Naive thymus-derived CD8-positive, alpha-beta T cell (primary cell): ENCODE measurements at places on chromosomes 5 and 9.

GRCh38 chr9:112341730-112342129, 8.3 kb upstream of the PTBP3 start:
- no peak for DNase-seq

DNA sequence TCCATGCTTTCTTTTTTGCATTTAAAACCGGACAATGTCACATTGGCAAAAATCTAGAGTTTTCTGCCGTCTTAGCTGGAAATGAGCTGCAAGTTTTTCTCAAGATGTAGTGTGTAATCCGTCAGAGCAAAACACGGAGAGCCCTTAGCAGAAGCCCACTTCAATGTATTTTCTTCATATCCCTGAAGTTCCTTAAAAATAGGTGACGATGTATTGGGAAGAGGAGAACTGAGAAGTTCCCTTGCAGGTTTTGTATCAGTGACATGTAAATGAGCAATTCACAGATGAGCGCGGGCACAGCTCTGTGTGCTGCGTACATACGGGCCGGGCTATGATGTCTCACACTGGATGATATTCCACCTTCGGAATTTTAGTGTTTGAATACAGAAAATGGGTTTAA, 14.8 kb upstream of the CLPTM1L start:
- no peak for DNase-seq

DNA sequence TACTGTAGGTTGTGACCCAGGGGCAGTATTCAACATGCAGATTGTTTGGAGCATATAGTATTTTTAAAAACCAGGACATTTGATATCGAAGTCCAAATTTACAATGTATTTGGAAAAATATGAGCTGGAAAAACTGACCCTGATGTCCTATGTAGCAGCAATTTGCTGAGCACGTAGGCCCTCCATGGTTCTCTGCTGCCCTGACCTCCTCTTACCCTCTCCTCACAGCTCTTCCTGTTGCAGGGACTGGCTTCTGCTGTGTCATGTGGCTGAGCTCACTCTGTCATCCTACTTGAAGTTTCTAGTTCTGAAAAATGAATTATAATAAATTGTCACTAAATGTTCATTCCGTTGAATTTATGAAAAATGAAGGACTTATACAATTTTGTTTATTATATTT, 4.1 kb upstream of the ASPN start:
- DNase-seq, result no peak

- DNase-seq, result no peak
Observed at GRCh38 chr5:149999866-150000255, 593 bp downstream of the TIGD6 start.

GRCh38 chr5:170491479-170491878, 12.3 kb upstream of the KCNIP1 start:
- DNase-seq, result no peak

DNA sequence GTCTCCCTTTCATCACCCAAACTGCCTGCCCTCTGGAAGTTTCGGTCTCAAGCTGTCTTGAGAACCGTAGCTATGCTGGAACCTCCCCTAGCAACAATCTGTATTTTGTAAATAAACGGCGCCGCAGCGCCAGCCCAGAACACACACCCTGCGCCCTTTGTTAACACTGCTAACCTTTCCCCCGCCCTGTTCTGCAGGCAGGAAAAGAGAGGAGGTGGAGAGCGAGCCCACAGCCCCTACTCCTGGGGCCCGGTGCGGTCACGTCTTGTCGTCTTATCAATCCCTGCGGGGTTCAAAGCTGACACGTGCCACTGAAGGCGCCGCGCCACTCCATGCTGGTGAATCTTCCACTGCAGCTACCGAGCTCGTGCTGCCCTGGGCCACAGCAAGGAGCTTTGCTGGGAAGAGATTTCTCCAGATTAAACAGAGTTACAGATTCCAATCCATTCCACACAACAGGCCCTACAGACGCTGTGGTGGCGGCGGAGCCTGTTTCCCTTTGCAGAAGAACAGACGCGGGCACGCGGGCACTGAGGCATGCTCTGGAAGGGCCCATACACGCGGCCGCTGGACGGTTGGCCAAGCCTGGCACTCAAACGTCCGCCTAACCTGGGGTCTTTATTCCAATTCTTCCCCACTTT, 25.3 kb downstream of the ZDHHC11B start:
- no peak for DNase-seq

DNA sequence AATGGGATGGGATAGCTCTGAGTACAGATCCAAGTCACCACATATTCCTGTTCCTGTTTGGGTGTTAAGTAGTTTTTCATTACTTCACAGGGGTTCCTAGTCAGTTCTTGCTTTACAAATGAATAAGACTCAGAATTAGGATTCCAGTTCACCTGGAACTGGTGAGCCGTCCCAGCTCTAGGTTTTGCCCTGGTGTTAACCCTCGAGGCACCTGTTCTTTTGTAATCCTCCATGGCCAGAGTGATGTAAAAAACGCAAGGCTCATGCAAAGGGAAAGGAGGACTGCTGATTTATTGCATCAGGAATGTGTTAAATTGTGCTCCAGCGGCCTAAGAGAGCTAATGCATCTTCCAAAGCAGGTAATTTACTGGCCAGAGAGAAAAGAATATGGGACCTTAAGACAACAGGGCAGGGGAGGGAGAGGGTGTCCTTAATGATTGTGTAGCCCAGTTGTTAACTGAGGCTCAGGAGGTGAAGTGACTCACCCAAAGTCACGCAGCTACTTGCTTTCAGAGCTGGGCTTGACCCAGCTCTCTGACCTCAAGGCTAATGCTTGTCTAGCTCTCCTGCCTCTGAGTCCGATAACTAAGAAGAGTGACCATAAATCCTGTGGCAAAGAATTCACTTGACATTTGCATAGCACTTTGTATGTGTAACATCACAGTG, 70.5 kb downstream of the DMRT2 start:
- DNase-seq, result no peak

GRCh38 chr5:102713682-102714231, 41.3 kb upstream of the PAM start:
- DNase-seq, result no peak

GRCh38 chr9:103991698-103992097, 102.4 kb upstream of the SMC2 start:
- no peak for DNase-seq

GRCh38 chr9:121721058-121721350, 69.6 kb downstream of the DAB2IP start:
- DNase-seq, result no peak

DNA sequence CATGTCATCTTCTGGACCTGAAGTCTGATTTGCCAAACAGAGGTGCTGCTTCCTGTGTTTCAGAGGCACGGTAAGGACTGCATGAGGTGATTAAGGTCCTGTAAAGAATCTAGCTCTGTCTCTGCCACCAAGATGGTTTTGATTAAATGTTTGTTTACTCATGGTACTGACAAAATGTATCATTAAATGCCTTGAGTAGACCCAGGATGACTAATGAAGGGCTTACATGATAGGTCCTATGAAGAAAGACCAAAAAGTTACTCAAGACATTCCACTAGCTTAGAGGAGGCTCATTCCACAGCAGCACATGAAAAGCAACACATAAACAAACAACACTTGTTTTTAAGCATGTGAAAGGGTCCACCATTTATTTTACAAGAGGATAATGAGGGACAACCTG, 100.9 kb downstream of the BOD1 start:
- no peak for DNase-seq

- DNase-seq, result no peak
Observed at GRCh38 chr5:71631070-71631469, 43.9 kb downstream of the MCCC2 start.

DNA sequence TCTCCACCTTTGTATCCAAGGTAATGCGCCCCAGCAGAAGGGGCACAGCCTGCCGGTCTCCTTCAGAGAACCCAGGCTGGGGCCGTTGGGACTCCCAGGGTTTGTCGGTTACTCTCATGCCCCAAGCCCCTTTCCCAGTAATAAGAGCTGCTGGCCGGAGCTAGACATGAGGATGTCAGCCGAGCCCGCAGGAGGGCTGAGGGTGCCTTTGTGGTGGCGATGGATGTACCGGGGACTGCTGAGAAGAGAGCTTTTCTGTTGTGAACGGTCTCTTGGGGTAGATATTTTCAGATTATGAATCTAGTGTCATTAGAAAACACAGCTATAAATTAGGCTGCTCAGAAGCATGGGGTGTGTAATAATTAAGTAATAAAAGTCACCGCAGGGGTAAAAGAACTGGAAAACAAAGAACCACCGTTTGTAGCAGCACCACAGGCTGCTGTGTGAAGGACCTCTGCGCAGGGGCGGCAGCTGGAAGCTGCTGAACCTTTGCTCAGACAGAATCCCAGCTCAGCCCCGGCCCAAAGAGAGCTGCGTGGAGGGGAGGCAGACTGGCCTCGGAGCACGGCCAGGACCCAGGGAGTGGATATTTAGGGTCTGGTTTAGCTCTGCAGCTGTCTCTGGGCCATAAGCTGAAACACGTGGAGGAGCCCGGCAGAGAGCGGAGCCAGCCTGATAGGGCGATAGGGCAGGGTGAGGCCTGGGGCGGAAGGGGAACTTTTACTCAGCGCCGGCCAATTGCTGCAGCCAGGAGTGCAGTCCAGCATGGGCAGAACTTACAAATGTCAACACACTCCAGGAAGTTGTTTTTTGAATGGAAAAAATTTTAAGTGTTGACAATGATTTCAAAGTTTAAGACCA, 50.5 kb upstream of the BARHL1 start:
- DNase-seq, result no peak

DNA sequence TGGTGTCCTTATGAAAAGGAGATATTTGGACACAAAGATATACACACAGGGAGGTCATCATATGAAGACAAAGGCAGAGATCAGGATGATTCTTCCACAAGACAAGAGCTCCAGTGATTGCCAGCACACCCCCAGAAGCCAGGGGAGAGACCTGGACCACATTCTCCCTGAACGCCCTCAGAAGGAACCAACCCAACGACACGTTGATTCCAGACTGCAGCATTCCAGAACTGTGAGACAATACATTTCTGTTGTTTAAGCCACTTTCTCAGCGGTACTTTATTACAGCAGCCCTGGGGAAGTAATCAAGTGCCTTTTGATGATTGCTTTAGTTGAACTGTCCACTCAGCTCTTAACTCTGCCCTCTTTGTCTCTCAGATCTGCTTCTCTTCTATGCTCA, 285.5 kb upstream of the SMARCA2 start:
- no peak for DNase-seq

DNA sequence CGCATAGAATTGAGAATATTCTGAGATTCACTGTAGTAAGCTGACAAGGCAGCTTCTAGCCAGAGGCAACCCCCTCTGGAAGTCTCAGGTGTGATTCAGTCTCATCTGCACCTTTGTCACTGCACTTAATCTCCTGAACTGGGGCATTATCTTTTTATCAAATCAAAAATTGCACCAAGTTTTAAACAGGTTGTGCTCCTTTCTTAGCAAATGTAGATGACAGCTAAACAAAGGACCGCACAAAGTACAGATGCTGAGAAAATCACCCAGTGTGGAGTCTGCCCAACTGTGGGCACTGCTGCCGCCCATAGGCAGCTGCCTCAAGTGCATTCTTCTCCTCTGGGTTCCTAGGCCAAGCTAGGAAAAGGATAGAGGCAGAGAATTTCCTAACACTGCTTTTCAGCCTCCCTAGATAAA, 51.1 kb downstream of the STARD4 start:
- DNase-seq, result no peak

DNA sequence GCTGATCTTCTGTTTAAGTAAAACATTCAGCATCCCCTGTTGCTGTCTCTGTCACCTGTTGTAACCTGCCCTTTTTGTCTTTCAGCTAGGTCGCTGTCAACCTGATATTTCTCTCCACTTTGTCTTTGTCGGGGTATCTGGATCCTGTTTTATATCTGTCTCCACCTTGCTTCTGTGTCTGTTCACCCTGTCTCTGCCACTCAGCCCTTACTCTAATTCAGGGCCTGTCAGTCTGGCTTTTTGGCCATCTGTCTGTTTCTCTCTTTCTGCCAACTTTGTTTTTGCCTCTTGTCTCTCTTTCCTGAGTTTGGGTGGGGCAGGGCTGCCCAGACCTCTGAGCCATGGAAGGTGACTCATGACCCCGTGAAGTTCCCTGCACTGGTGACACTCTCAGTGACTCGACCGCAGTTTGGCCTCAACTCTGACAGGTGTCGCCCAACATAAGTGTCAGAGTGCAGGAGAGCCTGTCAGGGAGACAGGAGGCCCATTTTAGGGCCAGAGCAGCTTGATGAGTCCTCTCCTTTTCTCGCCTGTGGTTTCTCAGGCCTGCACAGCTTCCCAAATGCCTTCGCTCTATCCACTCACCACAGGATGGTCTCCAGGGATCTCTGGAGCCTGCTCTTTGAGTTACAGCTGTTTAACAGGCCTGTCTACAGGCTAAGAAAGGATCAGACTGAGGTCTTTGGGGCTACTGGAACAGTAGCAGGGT, 868 bp downstream of the ZBTB43 start:
- peak; percentile 10 for DNase-seq

GRCh38 chr9:127295005-127295404, 30.4 kb downstream of the GARNL3 start:
- no peak for DNase-seq

DNA sequence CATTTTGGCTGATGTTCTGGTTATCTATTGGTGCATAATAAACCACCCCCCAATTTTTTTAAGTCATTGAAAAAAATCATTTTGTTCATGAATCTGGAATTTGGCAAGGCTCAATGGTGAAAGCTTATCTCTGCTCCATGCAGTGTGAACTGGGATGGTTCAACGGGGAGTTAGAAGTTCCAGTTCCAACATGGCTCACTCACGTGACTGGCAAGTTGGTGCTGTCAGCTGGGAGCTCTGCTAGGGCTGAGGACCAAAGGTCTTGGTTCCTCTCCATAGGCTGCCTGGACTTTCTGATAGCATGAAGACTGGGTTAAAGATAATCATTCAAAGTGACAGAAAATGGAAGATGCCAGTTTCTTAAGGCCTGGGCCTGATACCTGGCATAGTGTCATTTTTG, 3.1 kb upstream of the SPATA24 start:
- no peak for DNase-seq
